NCI-H2107 (cell line): ENCODE measurements at places on chromosomes 2 and 18.
A peak's percentile ranks its signal among the peaks of the same experiment; 100 is the strongest.

GRCh38 chr18:62741118-62741566 is 25.8 kb downstream of the PHLPP1 start:
- DNase-seq, result no peak

GRCh38 chr2:121417826-121418225 is 112.9 kb upstream of the RNU4ATAC start:
- DNase-seq, result no peak

GRCh38 chr2:20363578-20363977 is 12.9 kb upstream of the PUM2 start:
- no peak for DNase-seq

DNA sequence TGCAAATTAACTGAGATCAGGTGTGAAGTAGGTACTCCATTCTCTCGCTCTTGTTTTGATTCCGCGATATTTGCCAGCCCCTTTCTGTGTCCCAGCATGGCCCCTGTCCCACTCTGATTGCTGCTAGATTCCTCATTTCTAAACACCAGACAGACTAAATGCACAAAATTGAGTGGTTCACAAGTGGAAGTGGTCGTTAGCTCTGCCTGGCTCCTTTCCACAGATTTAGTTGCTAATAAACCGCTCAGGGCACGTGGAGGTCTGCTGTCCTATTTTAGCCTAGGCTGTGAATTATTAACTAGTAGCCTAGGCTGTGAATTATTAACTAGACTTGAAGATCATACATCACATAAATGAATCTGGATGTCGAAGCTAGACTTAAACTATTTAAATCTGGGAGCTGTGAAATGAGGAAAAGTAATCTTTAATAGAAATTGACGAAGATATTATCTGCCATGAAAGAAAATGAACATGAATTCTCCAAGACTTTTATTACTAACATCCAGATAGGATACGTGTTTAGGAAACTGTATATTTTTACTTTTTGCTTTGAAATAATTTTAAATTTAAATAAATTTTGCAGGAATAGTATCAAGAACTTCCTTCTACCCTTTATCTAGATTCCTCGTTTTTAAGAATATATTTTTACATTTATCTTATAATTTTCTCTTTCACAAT is 3.7 kb downstream of the IL1RL2 start:
- DNase-seq, result no peak

GRCh38 chr2:66968946-66969345 is 428.2 kb upstream of the ETAA1 start:
- no peak for DNase-seq

GRCh38 chr2:223220658-223220925 is 168.6 kb downstream of the KCNE4 start:
- no peak for DNase-seq

- DNase-seq, result peak; percentile 23
Observed at GRCh38 chr18:711657-712400, 601 bp downstream of the ENOSF1 start.

- no peak for DNase-seq
Observed at GRCh38 chr2:219595256-219595655, 2.4 kb upstream of the STK11IP start.

- no peak for DNase-seq
Observed at GRCh38 chr18:72993250-72993649, 125.5 kb upstream of the NETO1 start.

DNA sequence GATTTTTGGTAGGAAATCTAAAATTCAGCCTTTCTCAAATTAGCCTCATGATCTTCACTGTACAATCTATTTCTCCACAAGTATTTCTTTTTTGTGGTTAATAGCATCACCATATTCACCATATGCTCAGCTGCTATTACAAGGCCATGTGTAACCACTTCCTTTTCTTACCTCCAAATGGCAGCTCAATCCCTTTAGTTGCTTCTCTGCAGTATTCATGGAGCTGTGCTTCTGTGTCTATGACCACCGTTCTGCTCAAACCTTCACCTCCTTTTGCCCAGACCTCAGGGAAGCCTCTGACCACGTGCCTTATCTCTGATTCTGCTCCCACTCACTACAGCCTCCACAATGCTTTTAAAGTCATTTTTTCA is 126.7 kb upstream of the TMEM200C start:
- DNase-seq, result no peak

DNA sequence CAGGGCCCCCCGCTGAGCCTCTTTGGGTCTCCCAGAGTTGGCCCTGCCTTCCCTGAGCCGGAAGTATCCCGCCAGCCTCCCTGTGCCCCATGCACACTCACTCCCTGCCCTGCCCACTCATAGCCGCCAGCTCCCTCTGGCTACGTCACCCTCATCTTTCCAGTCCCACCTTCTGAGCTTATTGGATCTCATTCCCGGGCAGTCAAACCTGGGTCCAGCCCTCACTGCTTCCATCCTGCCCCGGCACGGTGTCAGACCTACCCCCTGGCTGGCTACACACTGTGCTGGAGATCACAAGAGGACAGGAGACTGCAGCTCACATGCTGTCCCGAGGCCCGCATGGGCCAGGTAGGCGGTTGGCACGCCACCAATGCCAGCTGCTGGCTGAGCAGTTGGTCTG is 147.2 kb downstream of the ASB1 start:
- no peak for DNase-seq
